Smooth muscle cell of trachea (primary cell): ENCODE measurements at places on chromosomes 2 and 18. TPM values are rescaled to one million over a fixed set of nuclear protein-coding genes. Genes with fewer than 3 reads are reported as not detected.

SGPP2 gene
- total RNA-seq: not detected in 2 replicates

SLC4A5 gene
- total RNA-seq: under 0.01 and 0.44 TPM in 2 replicates

FAM228A gene
- total RNA-seq: 1.3 and 6.0 TPM in 2 replicates

ACMSD gene
- total RNA-seq: not detected in 2 replicates

GRHL1 gene
- 0.58 and 0.66 TPM in 2 replicates for total RNA-seq

SCYGR4 gene
- total RNA-seq: not detected in 2 replicates

SLC16A14 gene
- 2.0 and 2.6 TPM in 2 replicates for total RNA-seq

COLEC12 gene
- total RNA-seq: 122 and 177 TPM in 2 replicates

EVA1A gene
- 18.0 and 32.1 TPM in 2 replicates for total RNA-seq

RAMP1 gene
- 0.58 and 2.6 TPM in 2 replicates for total RNA-seq

NR4A2 gene
- 0.15 and 0.33 TPM in 2 replicates for total RNA-seq

IL18RAP gene
- not detected in 2 replicates for total RNA-seq

CFAP65 gene
- under 0.01 TPM in 1 of 2 replicates, not detected in the other for total RNA-seq

SAG gene
- not detected in 2 replicates for total RNA-seq

RPRM gene
- 0.15 TPM in 1 of 2 replicates, not detected in the other for total RNA-seq

OR6B2 gene
- total RNA-seq: 0.17 TPM in 1 of 2 replicates, not detected in the other

FSHR gene
- total RNA-seq: not detected in 2 replicates

LYPD6B gene
- not detected in 2 replicates for total RNA-seq

UGT1A5 gene
- total RNA-seq: not detected in 2 replicates

AQP12A gene
- not detected in 2 replicates for total RNA-seq

OTOF gene
- not detected in 2 replicates for total RNA-seq

GPR75 gene
- total RNA-seq: 1.3 and 1.5 TPM in 2 replicates

CCDC85A gene
- total RNA-seq: 0.66 and 0.73 TPM in 2 replicates

NT5DC4 gene
- total RNA-seq: not detected in 2 replicates

NYAP2 gene
- total RNA-seq: not detected in 2 replicates

HNMT gene
- 20.8 and 45.4 TPM in 2 replicates for total RNA-seq

TM4SF20 gene
- total RNA-seq: 0.33 TPM in 1 of 2 replicates, not detected in the other

ANTXR1 gene
- total RNA-seq: 39.4 and 45.7 TPM in 2 replicates

GYPC gene
- 71.0 and 112 TPM in 2 replicates for total RNA-seq

LYPD1 gene
- 0.33 and 0.73 TPM in 2 replicates for total RNA-seq

HOXD1 gene
- not detected in 2 replicates for total RNA-seq

UGT1A8 gene
- total RNA-seq: not detected in 2 replicates

ALLC gene
- total RNA-seq: not detected in 2 replicates

AQP4 gene
- not detected in 2 replicates for total RNA-seq
